ENCODE measurements at places on chromosomes 16 and 17.
A peak's percentile ranks its signal among the peaks of the same experiment; 100 is the strongest.

DNA sequence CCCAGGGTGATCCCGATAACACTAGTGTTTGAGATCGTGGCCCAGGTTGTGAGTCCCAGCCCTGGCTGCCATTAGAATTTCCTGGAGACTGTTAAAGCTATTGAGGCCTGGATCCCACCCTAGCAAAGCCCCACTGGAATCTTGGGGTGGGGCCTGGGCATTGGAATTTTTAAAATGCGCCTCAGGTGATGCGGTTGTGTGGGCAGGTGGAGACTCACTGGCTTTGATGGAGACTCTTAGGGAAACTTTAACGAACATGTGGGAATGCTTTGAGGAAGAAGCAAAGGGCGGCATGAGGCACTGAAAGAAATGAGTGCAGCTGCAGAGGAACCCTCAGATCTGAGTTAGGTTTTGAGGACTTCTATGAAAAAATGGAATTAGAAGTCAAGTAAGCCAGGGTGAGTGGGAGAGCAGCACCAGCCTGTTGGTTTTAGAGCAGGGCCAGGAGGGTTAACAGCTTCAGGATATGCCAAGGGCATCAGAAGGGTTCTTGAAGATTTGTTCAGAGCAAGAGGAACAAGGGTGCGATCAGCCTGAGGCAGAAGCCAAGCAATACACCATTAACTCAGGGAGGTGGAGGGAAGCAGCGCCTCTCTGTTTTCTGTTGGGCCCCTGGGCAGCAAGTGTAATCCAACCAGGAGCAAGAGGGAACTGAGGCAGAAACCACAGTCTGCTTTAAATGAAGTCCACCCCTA is 42.5 kb downstream of the KSR1 start:
- DNase-seq: no peak

DNA sequence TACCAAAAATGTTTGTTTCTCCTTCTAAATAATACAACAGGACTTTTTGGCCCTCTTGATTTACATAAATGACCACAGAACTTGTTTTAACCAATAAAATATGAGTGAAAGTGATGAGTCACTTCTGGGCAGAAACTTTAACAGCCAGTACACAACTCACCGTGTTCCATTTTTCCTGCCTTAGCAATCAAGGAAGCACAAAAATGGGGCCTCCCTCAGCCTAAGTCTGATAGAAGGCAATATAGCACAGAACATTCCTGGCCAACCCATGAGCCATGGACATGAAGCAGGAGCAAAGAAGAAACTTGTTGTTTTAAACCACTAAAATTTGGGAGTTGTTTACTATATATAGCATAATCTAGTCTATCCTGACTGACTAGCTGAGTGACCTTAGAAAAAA is 61.1 kb upstream of the MTMR4 start:
- no peak for DNase-seq

DNA sequence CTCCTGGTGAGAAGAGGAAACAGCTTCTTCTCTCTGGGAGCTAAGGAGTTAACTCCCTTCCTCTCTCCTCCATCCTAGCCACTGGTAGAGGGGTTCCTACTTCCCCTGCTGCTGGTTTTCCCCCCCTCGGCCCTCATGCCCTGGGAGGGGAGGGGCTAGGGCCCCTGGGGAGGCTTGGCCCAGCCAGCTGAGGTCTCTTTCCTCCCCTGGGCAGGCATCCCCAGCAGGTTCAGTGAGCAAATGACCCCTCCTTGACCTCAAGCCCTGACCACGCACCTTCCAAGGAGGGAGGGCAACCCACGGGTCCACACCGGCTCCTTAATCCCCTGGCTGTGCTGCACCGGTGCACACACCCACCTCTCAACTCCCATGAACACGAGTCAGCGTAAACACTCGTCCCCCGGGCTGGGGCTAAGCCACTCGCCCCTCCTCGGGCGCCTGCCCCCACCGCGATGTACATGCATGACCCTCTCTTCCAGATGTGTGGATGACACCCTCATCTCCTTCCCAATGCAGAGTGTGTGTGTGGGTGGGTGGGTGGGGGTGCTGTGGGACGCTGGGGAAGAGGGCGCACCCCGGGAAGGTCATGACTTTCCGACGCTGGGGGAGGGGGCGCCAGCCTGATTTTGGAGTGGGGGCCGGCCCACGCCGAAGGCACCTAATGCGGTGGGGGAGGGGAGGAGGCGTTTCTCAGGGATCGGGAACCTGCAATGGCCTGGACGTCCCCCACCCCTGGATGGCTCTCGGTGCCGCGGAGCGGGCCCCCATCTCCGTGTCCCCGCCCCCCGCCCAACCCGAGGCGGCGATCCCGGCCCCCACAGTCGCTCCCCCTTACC is 33.7 kb downstream of the SRCIN1 start:
- DNase-seq: no peak

DNA sequence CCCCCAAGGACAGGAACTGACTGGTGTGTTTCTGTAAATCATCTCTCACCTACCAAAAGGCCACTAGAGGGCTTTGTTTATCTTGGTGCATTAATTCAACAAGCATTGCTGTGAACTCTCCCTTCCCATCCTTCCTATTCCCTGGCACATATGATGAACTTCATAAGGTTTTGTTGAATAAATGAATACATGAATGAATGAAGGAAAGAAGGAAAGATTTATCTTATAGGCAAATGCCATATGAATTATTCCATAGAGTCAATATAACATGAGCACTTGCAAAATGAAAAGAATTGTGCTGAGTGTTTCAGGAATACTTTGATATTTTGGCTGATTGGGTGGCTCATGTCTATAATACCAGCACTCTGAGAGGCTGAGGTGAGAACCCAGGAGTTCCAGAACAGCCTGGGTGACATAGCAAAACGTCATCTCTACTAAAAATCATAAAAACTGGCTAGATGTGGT is 4.3 kb downstream of the SPDYE4 start:
- DNase-seq: peak; percentile 14

- DNase-seq: no peak
Observed at GRCh38 chr17:71828182-71828596, 292.6 kb upstream of the SOX9 start.

DNA sequence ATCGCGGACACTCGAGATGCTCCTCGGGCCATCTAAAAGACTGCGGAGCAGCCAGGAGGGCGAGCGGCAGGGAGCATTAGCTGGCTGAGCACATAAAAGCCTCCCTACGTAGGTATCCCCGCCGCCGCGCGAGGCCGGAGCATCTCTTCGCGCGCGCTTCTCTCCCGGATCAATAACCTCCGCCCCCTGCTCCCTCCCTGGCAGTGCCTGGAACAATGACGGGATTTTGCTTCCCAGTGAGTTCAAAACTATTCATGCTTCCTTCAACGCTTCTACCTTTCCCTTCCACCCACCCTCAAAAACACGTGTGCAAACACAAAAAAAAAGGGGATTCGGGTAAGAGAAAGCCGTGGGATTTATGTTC is 984 bp downstream of the CENPV start:
- peak; percentile 14 for DNase-seq

GRCh38 chr17:74410001-74410443 is 21.9 kb upstream of the GPRC5C start:
- DNase-seq: no peak

GRCh38 chr17:27348196-27348595 is 54.3 kb downstream of the WSB1 start:
- DNase-seq: no peak

DNA sequence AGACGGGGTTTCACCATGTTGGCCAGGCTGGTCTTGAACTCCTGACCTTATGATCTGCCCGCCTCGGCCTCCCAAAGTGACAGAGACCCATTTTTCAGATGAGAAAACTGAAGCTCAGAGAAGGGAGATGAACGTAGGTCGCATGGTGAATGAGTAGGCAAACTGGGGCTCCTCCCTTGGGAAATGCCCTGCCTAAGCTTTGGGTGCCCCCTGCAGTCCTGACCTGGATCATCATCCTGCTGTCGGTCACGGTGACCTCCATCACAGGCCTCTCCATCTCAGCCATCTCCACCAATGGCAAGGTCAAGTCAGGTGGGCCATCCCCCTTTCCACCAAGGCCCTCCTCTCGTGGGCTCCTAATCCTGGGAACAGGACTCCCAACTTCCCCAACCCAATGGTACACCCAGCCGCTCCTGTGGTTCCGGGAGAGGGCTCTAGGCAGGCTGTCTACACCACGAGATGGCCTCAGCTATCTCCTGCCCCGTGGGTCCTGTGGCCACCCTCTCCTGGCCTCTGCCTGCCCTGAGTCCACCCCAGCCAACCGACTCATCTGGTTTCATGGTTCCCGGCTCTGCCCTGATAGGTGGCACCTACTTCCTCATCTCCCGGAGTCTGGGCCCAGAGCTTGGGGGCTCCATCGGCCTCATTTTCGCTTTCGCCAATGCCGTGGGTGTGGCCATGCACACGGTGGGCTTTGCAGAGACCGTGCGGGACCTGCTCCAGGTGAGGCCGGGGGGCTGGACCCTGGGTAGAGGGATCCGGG is 4.7 kb downstream of the SLC12A3 start:
- no peak for DNase-seq

- DNase-seq: no peak
Observed at GRCh38 chr17:79539944-79540705, 70.7 kb downstream of the RBFOX3 start.

GRCh38 chr17:80477647-80478478 is 1.5 kb upstream of the NPTX1 start:
- DNase-seq: no peak

DNA sequence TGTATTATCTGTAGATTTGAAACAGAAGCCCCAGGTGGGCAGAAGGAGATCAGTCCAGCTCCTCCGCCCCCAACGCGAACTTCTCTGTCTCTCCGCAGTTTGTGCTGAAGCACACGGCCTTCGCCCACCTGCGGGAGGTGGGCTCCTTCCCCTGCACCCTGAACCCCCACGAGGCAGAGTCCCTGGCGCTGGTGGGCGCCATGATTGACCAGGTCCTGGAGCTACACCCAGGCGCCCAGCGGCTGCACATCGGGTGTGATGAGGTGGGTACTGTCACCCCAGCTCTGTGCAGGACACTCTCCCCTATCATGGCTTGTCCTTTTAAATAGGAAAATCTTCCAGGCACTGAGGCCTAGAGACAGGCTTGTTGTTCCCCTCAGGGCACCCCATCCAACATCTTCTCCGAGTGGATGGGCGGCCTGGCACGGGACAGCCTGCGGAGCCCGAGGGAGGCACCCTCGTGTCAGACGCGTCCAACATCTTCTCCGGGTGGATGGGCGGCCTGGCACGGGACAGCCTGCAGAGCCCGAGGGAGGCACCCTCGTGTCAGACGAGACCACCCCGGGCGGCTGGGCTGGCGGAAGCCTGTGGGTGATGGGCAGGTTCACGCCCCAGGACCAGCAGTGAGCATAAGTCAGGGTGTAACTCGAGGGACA is 15.3 kb upstream of the OGFOD3 start:
- no peak for DNase-seq

DNA sequence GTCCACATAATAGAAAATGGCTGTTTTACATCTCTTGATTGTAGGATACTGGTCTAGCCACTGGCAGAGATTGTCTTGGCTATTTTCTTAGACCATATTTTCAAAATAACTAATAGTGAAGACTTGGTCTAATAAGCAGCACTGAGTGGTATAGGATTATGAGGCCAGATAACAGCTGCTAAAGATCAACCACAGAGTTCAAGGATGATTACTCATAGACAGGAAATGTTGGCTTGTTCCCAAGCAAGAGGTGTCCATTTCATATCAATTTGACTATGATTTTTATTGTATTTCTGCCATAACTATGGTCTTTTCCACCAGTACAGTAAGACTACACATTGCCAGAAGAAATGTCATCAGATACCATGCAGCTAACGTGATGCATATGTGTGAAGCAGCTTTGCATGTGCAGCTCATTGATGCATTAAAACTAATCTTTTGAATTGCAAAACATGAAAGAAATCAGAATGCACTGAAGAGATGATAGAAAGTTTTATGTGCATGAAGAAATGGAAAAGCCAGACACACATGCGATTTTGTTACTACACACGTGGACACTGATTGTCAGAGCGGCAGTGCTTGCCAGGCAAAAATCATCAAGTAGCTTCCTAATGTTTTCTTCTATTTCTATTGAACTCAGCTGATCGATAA is 693.3 kb downstream of the CDH11 start:
- DNase-seq: no peak

DNA sequence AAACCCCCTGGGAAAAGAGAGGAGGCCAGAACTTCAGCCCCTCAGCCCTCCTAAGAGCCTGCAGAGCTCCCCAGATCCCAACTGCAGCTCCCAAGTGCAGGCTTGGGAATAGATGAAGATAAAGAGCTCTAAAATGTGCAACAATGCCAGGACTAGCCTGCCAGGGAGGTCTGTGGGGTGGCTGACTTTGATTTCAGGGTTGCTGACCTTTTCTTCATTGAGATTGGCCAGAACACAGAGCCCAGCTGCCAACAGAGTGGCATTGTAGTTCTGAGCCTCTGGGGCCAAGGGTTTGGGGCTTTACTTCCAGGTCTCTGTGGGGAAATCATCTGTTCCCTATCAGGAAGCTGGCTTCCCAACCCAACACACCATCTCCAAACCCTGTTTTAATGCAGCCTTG is 120.6 kb downstream of the COPRS start:
- no peak for DNase-seq

- no peak for DNase-seq
Observed at GRCh38 chr16:66380421-66380820, 13.9 kb downstream of the CDH5 start.

- no peak for DNase-seq
Observed at GRCh38 chr17:76384222-76384986, at the start of gene SPHK1. SPHK1 (plus strand) TSS chr17:76384609; CDS start chr17:76385645, 1,036 bp downstream.

DNA sequence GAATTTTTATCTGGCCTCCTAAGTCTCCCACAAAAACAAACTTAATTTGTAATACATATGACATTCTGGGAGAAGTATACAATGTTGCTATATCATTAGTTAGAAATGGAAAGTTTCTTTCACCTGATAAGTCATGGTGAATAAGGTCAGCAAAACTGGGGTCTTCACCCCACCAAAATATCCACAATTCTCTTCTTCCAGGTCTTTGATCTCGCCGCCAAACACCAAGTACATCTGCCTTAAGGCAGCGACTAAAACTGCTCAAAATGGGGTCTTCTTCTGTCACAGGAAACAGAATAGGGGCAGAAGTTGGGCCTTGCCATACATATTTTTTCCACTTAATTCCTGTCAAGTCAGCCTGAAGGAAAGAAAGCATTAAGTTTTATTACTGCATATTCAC is 2.1 kb downstream of the MED13 start:
- DNase-seq: no peak

DNA sequence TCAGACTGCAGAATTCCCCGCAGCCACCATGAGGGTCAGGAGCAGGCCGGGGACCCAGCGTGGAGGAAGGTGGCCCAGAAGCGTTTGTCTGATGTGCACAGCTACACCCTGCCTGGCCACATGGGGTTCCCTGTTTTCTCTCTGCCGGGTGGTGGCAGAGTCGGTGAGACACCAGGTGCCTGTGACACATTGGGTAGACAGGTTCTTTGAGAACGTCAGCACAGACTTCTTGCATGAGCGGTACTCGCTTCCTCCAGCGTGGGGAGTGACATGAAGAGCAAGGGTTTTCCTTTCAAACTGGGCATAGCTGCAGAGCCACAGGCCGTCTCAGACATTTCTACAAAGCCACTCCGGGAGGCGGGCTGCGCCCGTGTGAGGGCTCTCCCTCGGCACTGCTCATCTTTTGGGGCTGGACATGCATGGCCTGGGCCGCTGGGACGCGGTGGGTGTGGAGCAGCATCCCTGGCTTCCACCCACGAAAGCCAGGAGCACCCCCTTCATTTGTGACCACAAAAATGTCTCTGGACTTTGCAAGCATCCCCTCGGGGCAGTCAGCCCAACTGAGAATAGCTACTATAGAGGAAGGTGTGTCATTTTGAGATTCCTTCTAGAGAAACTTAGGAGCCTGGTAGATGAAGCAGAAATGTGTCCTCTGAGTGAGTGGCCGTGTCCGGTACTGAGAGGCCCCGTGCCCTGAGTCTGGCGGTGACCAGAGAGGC is 26.0 kb downstream of the NME3 start:
- DNase-seq: no peak
